Activated CD4-positive, alpha-beta memory T cell treated with anti-CD3 and anti-CD28 coated beads, Interleukin-2, amount 10 ng/mL, durations not matched to agents 7 days and 5 days (primary cell): ENCODE measurements at places on chromosomes 3 and 15. TPM values are rescaled to one million over a fixed set of nuclear protein-coding genes. Genes with fewer than 3 reads are reported as not detected.

The OR5H1 gene
- total RNA-seq, result not detected

The TTLL13 gene
- 0.45 TPM for total RNA-seq

The MOBP gene
- total RNA-seq, result not detected

The FAM174B gene
- total RNA-seq, result 2.8 TPM

The PTH1R gene
- not detected for total RNA-seq

The LMAN1L gene
- 0.63 TPM for total RNA-seq

The GNAT1 gene
- not detected for total RNA-seq

The PEX11A gene
- total RNA-seq, result 2.4 TPM

The CHL1 gene
- not detected for total RNA-seq

The EAF2 gene
- 21.4 TPM for total RNA-seq

The EXD1 gene
- not detected for total RNA-seq

The TNFSF10 gene
- 119 TPM for total RNA-seq

The MNS1 gene
- not detected for total RNA-seq

The GABRG3 gene
- not detected for total RNA-seq

The USP50 gene
- not detected for total RNA-seq

The GOLGA6L4 gene
- 1.7 TPM for total RNA-seq

The NDN gene
- 2.8 TPM for total RNA-seq

The IQCH gene
- total RNA-seq, result 0.78 TPM

The LDHAL6B gene
- not detected for total RNA-seq

The AADACL2 gene
- not detected for total RNA-seq

The SLC9C1 gene
- not detected for total RNA-seq

The GOLGA8R gene
- 3.5 TPM for total RNA-seq

The PROS1 gene
- 0.50 TPM for total RNA-seq

The CAMKV gene
- not detected for total RNA-seq

The SPESP1 gene
- 1.1 TPM for total RNA-seq

The ANKDD1A gene
- 15.1 TPM for total RNA-seq

The MYLK gene
- 0.68 TPM for total RNA-seq

The PTX3 gene
- total RNA-seq, result not detected

The CLDN1 gene
- not detected for total RNA-seq

The CA12 gene
- total RNA-seq, result not detected

The TRIM71 gene
- not detected for total RNA-seq

The P2RY13 gene
- total RNA-seq, result not detected

The ANKRD34C gene
- not detected for total RNA-seq

The PLCL2 gene
- 39.8 TPM for total RNA-seq

The PARP15 gene
- total RNA-seq, result 48.2 TPM

The GASK1A gene
- not detected for total RNA-seq

The CLK3 gene
- 133 TPM for total RNA-seq

The HGD gene
- 0.43 TPM for total RNA-seq

The CTXN2 gene
- not detected for total RNA-seq

The FAM107A gene
- not detected for total RNA-seq

The SNX33 gene
- 1.9 TPM for total RNA-seq

The NLGN1 gene
- not detected for total RNA-seq

The PPP1R14D gene
- total RNA-seq, result not detected

The RASGRP1 gene
- 200 TPM for total RNA-seq

The ASB14 gene
- total RNA-seq, result not detected

The DNAJA4 gene
- 27.7 TPM for total RNA-seq

The NR2F2 gene
- not detected for total RNA-seq

The WDR93 gene
- not detected for total RNA-seq
